ENCODE measurements at places on chromosomes 6 and 20.

GRCh38 chr6:116208056-116208785 is 45.7 kb downstream of the TSPYL4 start:
- DNase-seq = no peak

DNA sequence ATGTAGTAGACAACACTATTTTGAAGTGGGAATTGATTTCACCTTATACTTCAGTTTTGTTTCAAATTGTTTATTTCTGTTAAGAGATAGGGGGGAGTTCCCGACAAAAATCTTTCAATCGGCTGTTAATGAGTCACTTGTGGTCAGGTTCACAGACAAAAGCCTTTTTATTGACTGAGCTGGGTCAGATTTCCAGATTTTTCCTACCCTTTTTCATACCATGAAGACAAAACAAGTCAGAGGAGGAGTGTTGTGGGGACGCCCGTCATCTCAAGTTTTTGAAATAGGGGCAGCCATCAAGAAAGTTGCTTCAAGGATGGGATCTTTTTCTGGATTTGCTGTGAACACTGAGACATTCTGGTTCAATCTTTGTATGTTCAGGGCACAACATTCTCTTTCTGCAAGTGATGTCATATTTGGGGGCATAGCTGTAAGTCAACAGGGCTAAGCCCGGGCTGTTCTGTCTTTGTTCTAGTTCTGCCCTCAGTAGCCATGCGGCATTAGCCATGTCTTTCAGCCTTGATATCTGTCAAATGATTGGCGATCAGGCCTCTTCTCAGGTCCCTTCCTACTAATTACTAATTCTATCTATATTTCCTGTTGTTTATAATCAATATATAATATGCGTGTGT is 496.0 kb upstream of the MARCKS start:
- DNase-seq = peak; percentile 6

- DNase-seq = no peak
Observed at GRCh38 chr6:93293872-93294271, 125.5 kb downstream of the EPHA7 start.

DNA sequence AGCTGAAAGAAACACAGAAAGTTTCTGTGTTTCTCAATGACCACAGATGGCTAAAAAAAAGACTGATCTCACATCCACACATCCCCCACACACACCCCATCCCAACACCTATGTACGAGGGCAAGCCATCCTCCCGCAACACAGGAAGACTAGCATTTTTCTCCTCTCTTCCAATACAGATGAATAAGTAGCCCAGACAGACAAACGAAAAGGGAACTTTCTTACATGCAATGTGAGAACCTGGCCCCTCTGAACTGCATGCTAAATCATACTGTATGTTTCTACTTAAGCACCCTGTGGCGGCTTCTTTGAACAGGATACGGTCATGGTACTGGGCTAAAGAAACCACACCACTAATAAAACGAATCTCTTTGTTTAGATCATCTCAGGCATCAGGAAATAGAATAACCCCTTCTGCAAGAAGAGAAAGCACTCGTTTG is 116.2 kb downstream of the GMDS start:
- no peak for DNase-seq

- no peak for DNase-seq
Observed at GRCh38 chr20:40967700-40968099, 60.9 kb upstream of the TOP1 start.

GRCh38 chr6:88105741-88106340 is 58.2 kb downstream of the SPACA1 start:
- no peak for DNase-seq

- no peak for DNase-seq
Observed at GRCh38 chr6:90720404-90720803, 133.5 kb upstream of the MAP3K7 start.

All from fibroblast of gingiva (primary cell).